ENCODE measurements at places on chromosomes 2 and 18.

GRCh38 chr2:163463411-163463810, 272.4 kb downstream of the FIGN start:
- DNase-seq, result no peak

DNA sequence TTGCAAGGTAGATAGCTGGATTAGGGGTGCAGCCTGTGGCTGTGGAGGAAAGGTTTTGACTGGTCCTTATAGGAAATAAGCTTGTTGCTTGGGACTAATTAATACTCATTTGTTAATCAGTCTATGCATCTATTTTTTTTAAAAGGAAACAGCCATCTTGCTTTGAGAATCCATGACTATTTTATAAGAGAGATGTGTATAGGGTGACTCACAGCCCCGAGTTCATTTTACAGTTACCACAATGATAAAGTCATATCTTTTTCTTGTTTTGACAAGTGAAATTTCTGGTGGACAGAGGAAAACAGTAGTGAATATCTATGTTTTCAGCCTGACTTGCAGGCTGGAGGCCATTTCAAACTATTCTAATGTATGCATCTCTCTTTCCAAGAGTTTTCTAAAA, 193.5 kb upstream of the CCDC68 start:
- DNase-seq, result peak; percentile 11

DNA sequence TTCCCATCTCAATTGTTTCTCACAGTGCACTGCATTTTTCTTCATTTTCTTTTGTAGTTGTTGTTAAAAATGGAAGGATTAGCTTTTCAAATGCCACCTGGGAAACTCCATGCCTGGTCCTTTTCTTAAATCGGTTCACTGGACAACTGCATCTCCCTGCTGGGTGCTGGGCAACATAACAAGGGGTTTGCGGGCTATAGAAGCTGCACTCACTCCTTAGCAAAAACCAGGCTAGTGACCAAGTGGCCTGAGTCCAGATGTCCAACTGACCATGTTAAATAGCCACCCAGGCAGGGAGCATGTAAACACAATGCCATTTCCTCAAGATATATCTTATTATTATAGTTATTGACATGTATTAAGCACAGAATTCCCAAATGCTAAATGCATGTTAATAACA, 264.9 kb downstream of the ICOS start:
- DNase-seq, result no peak

DNA sequence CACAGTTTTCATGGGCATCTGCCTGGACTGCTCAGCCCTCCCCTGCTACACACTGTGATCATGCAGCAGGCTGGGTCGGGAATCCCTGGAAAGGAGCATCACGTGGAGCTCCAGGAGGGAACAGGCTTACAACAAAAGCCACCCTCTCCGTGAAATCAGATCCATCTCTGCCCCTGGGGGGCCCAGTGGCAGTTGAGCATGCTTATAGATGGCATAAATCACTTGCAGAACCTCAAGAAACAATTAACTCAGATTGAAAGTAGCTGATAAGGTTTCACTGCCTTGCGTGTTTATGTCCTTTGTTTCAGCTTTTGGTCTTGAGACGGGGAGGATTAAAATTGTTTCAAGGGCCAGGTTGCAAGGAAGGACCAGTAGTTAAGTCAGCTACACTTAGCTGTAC, 354.8 kb upstream of the MEIS1 start:
- no peak for DNase-seq

GRCh38 chr2:237232166-237232565, 146.5 kb downstream of the COPS8 start:
- no peak for DNase-seq

DNA sequence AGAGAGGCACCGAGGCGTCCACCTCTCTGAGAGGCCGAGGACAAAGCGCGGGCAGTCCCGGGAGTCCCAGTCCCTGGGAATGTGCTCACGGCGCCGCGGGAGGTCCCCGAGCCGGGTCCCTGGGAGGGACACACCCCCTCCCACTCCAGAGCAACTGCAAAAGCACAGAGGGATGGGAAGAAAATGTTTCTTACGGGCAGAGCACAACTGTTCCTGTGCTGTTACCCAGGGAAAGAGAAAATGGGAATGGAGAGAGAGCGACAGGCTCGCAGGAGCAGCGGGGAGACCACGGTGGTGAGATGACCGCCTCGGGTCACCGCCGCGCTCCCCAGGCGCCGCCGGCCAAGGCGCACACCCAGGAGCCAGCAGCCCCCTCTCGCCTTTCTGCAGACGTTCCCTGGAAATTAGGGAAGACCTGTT, 1.2 kb upstream of the BCL11A start:
- no peak for DNase-seq

DNA sequence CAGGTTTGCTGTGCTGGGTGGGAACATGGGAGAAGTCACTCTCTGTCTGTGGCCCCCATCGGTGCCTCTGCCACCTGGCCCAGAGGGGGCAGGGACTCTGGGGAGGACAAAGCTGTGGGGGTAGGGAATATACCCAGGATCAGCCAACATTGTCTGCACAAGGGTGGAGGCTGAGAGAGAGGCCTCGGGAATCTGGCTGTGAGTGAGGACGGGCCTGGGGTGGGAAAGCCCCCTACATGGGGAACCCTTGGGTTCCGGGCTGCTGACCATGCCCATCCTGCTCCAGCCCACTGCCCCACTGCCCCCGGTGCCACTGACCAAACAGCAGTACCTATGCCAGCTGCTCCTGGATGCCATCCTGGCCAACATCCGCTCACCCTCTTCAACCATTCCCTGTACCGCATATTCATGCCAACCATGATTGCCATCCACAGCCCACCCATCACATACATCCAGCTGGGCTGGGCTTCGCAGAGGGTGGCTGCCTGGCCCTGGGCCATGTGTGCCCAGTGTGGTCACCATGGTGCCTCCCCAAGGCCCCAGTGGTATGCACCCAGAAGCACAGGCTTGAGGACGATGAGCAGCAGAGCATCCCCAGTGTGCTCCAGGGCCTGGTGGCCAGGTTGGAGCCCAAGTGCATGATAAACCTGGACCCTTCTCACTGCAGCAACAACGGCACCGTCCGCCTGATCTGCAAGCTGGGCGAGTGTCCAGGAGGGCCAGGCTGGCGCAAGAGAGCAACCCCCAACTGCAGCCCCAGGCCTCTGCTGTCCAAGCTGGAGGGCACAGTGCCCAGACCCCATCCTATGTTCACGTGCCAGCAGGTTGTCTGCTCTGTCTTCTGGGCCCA, 6.9 kb upstream of the POTEF start:
- DNase-seq, result no peak

DNA sequence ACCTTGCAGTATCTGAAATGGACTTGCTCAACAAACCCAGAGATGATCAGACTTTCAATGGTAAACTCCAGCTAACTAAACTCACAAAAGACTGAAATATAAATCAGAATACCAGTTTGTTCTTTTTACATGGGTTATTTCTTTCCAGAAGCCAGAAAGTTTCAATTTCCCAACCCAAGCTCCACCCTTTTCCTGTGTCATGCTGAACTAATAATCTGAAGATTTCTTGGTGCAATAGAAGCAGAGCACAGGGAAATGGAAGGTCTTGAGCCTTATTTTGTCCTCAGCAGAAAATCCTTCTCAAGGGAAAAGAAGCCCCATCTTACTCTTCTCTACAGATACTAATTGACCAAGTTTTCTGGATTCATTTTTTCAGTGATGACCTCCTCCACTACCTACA, 93.3 kb upstream of the PAPOLG start:
- DNase-seq, result no peak

- DNase-seq, result no peak
Measured at GRCh38 chr18:22424565-22424963, 6.8 kb upstream of the CTAGE1 start.

- no peak for DNase-seq
Measured at GRCh38 chr2:171317492-171318125, 116.2 kb downstream of the METTL8 start.

- DNase-seq, result no peak
Measured at GRCh38 chr2:113757138-113757657, 756 bp upstream of the SLC35F5 start.

DNA sequence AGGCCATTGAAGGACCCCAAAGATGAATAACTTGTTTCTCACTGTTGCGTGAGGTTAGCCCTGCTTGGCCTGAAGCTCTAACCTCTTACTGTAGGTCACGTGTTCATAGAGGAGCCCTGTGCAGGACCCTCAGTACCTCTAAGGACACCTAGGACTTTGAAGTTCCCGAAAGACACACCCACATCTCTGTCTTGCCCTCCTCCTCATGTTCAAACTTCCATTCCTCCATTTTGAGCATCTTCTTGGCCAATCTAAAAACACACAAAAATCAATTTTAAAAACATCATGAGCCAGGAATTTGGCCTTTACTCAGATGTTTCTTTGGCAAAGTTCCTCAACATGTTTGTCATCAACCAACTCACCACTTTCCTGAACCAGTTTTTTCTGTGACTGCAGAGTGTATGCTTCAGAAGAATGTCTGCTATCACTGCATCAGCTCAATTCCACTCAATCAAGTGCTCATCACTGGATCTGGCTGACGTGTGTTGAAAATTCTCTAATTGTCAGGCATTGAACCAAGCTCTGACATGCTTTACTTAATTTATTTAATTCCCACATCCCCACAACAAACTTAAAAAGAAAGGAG, 101.6 kb downstream of the AP1S3 start:
- DNase-seq, result peak; percentile 81

- DNase-seq, result no peak
Measured at GRCh38 chr2:2875831-2876230, 501.8 kb downstream of the EIPR1 start.

DNA sequence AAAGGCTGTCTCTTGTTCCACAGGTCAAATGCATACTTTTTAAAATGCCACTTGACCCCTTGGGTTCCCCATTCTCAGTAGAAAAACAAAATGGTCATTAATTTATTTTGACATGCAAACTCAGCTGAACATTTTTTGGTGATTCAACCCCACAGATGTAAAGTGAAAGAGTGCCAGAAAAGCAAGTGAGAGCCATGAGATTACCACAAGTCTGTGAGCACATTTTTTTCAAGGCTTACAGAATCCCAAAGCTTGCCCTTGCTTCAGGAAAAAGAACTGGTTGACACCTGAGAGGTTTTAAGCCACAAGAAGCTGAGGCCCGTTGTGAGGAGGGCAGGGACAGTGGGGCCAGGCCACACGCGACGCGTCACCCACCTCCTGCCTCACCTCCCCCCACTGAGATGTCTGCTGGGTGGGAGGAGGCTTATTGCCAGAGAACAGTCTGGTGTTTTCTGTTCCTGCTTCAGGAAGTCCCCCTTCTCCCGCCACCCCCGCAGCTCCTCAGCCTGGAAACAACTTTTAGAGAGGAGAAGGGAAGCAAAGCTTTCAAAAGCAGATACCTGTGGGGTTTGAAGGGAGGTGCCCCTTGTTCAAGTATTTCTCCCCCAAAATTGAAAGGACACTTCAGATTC, 70.4 kb upstream of the CYP1B1 start:
- peak; percentile 37 for DNase-seq

GRCh38 chr2:109721135-109721534, 73.0 kb upstream of the RGPD5 start:
- no peak for DNase-seq

DNA sequence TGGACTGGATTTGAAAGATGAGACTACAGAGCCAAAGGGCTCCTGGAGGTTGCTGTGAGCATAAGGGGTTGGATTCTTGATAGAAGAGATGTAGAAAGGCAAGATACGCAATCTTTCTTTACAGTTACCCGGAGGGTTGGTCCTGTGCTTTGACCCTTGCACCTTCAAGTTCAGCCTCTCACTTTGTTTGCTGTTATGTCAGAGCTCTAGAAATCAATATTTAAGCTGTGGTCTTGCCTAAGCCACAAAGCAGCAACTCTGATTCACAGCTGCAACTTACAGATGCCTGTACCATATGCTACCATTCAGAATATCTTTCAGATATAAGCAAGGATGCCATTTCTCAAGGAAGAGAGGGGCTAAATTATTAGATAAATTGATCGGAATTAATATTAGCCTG, 943.1 kb upstream of the LRRTM1 start:
- no peak for DNase-seq

- DNase-seq, result no peak
Measured at GRCh38 chr2:233422050-233422639, 67.9 kb downstream of the DGKD start.

GRCh38 chr2:223036790-223037444, 15.1 kb upstream of the KCNE4 start:
- DNase-seq, result no peak

DNA sequence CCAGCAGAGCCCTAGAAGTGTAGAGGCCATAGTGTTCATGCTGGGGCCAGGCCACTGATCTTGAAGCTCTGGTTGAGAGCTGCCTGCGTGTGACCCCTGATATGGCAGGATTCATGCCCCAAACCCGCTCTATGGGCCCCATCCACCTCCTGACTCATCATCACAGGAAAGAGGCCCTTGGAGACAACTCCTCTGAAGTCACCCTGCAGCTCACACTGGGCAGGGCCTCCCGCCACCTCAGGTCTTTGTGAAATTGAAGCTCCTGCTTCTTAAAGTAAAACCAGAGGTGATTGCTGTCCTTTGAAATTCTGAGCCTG, 12.0 kb upstream of the TUBB6 start:
- DNase-seq, result no peak

- DNase-seq, result no peak
Measured at GRCh38 chr18:35661483-35662146, 80.1 kb downstream of the GALNT1 start.

- DNase-seq, result no peak
Measured at GRCh38 chr2:139969323-139969722, 1189.1 kb upstream of the NXPH2 start.

DNA sequence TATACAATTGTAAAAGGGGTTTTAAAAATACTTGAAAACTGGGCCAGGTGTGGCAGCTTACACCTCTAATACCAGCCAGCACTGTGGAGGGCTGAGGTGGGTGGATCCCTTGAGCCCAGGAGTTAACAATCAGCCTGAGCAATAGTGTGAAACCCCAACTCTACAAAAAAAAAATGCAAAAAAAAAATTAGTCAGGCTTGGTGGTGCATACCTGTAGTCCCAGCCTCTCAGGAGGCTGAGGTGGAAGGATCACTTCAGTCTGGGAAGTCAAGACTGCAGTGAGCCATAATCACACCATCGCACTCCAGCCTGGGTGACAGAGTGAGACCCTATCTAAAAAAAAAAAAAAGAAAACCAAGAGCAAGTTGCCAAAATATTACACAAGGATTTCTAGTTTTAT, 182.7 kb downstream of the UBE2E3 start:
- no peak for DNase-seq

DNA sequence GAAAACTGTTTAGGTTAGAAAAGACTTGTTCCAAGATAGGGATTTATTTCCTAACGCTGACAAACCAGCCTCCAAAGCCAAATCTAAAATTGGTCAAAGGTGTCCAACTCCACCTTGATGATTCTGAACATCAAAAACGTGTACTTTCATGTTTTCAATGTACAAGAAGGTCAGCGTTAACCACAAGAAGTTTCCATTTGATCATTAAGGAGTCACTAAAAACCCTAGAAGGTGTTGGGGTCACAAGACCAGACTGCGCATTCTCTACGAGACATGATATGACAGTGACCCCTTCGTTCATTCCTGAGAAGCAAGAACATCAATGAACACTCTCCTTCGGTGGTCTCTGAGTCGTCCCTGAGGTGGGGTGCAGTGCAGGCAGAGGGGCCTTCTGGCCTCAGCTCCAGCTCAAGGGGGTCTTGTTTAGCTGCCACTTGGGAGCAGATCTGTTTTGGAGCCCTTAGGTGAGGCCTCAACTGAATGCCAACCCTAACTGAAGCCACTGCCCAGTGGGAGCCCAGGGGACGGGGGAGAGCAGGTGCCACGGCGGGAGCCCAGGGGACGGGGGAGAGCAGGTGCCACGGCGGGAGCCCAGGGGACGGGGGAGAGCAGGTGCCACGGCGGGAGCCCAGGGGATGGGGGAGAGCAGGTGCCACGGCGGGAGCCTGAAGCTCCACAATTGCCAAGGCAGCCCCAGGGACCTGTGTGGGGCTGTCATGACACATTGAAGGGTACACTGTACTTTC, 55.2 kb downstream of the PARD6G start:
- DNase-seq, result no peak

GRCh38 chr2:99863236-99863902, 279.0 kb downstream of the AFF3 start:
- DNase-seq, result no peak

Measured in amniotic stem cell (primary cell).